Activated CD4-positive, alpha-beta T cell treated with anti-CD3 and anti-CD28 coated beads, Interleukin-2, amount 50 U/mL, for 24 hours (primary cell): ENCODE measurements at places on chromosomes 2 and 18.

DNA sequence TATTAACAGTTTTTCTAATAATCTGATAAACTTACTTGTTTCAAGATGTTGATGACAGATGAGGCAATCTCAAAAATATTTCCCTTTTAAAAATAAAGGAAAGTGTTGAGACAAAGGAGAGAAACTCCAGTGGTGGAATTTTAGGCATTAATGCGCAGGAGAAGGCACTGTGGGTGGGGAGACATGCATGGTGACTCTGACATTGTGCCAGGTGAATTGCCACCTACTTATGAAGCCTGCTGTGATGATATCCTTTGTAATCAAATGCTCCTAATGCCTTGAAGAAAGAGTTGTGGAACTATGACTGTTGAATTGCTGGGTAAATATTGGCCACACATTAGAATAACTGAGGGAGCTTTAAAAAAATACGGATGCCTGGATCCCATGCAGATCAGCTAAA lies 101.4 kb downstream of the PLA2R1 start:
- no peak for DNase-seq

GRCh38 chr2:201985728-201986462 lies 47.8 kb upstream of the FZD7 start:
- DNase-seq, result no peak

- no peak for DNase-seq
Observed at GRCh38 chr2:233084488-233084887, 24.3 kb downstream of the INPP5D start.

- peak; percentile 39 for DNase-seq
Observed at GRCh38 chr2:160269803-160270570, 69.9 kb upstream of the ITGB6 start.

- DNase-seq, result no peak
Observed at GRCh38 chr18:62486290-62486964, 36.4 kb upstream of the ZCCHC2 start.

DNA sequence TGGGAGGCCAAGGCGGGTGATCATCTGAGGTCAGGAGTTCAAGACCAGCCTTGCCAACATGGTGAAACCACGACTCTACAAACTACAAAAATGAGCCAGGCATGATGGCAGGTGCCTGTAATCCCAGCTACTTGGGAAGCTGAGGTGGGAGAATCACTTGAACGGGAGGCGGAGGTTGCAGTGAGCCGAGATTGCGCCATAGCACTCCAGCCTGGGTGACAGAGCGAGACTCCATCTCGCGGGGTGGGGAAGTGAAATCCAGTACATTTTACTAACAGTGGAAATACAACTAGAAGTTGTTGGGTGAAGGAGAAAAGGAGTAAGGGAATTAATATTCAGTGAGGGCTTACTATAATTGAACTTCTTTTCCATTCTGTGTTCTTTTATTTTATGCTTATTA lies 13.2 kb upstream of the ENOSF1 start:
- no peak for DNase-seq

- no peak for DNase-seq
Observed at GRCh38 chr2:206218156-206218555, 56.3 kb upstream of the ZDBF2 start.

DNA sequence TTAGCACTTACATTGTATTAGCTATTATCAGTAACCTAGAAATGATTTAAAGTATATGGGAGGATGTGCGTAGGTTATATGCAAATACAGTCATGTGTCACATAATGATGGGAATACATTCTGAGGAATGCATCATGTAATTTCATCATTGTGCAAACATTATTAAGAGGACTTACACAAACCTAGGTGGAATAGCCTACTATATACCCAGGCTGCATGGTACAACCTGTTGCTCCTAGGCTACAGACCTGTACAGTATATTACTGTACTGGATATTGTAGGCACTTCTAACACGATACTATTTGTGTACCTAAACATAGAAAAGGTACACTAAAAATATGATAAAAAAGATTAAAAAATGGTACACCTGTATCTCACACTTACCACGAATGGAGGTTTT lies 7.9 kb downstream of the RIF1 start:
- DNase-seq, result no peak

GRCh38 chr2:197672371-197672893 lies 3.0 kb downstream of the RFTN2 start:
- no peak for DNase-seq

DNA sequence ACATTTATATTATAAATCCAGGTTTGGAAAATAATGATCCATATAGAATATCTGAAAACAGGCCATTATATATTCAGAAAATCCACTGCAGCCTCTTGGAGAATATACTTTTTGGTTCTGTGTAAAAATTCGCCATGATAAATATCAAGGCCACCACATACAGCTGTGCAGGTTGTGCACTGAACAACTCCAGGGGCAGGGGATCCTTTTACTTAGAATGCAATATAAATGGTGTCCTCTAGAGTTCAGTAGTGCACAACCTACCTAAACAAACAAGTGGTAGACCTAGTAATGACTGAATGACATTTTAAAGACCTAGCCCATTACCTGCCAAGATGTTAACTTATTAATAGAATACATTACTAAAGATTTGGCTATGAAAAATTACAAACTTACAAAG lies 22.4 kb downstream of the MOGAT1 start:
- no peak for DNase-seq

- DNase-seq, result no peak
Observed at GRCh38 chr2:195575879-195576401, 81.1 kb upstream of the SLC39A10 start.

GRCh38 chr2:101398116-101398821 lies 11.0 kb upstream of the CREG2 start:
- DNase-seq, result no peak

DNA sequence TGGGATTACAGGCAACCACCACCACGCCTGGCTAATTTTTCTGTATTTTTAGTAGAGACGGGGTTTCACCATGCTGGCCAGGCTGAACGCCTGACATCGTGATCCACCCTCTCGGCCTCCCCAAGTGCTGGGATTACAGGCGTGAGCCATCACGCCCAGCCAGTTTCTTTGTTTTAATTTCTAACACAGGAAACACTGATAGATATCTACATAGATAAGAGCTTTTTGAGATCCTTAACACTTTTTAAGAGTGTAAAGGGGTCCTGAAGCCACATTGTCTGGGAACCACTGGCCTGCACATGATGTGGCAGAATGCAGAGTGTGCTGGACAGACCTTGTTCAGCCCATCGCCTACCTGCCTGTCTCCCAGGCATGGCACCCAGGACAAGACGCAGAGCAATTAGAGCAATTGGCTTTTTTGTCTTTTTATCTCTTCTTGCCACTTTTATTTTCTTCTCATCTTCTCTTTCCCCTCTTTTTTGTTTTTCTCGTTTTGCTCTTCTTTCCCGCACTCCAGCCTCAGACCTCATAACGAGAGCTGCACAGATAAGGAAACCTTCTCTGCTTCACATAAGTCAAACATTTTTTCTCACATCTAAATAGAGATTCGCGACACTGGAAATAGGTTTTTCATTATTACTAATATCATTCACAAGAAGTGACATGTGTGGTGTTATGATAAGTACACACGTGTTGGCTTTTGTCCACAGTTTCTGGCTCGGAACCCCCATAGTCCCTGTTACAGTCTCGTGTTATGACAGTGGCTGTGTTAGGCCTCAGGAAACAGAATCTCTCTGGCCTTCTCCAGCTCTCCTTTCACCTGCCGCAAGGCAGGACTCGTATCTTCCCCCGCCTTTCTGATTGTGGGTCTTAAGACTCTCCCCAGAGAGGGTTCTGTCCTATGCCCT lies 25.2 kb upstream of the GPR55 start:
- no peak for DNase-seq

DNA sequence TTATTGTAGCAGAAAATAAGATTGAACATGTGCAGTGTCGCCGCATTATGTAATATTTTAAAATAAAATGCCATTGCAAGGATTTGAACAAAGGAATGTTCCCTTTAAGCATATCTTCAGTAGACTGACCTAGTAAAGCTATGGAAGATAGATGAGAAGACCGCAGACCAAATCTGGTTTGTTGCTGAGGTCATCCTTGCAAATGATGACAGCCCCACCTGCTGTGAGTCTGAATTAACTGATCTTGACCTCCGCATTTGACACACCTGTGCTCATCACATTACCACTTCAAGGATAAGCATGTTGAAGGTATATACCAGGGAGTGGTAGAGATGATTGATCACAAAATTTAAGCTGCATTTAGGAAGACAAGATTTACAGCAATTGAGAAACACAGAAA lies 96.2 kb downstream of the NYAP2 start:
- DNase-seq, result no peak

DNA sequence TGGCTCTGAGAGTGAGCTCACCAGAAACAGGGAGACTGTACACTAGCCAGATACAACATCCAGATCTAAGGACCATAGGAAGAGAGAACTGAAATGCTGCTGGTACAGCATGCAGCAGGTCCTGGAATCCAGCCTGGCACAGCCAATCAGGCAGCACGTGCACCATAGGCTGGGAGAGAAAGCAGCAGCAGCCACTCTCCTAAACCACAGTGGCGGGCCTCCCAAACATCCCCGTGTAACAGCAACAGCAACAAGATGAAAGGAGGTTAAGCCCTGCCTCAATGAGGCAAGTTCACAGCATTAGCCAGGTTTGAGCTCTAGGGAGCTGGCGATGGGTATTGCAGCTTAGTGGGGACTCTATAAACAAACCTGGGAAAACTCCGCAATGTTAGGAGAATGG lies 192.0 kb downstream of the EPHA4 start:
- no peak for DNase-seq

DNA sequence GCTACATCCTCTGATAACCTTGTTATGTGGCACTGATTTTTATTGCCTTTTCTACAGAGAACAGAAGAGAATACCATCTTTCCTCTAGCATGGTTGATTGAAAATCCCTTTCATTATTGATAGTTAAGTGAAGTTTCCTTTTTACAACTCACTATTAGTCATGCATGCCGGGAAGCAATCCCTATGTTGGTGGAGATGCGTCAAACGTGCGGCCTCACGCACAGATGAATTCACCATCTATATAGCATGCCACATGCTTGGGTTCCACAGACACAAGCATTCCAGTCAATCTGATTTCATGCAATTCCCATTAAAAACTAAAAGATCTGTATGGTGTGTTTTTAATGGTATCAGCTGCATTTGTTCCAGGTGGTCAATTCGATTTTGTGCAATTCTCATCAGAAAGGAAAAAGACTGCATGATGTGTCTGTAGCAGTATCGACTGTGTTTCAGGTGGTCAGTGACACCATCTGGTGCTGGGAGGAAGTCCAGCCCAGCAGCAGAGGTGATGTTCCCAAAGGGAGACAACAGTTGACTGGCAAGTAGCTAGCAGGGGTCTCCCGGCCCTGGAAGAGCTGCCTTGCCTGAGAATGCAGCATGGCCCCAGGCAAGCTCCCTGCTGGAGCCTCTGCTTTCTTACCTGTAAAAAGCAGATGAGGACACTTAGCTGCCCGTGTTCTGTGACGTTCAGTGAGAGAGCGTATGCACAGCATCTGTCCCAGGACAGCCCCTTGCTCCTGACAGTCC lies 151.3 kb upstream of the NCK2 start:
- no peak for DNase-seq

GRCh38 chr2:100350661-100351185 lies 28.4 kb upstream of the LONRF2 start:
- no peak for DNase-seq

- no peak for DNase-seq
Observed at GRCh38 chr2:102130647-102130991, 11.9 kb upstream of the IL1R1 start.

DNA sequence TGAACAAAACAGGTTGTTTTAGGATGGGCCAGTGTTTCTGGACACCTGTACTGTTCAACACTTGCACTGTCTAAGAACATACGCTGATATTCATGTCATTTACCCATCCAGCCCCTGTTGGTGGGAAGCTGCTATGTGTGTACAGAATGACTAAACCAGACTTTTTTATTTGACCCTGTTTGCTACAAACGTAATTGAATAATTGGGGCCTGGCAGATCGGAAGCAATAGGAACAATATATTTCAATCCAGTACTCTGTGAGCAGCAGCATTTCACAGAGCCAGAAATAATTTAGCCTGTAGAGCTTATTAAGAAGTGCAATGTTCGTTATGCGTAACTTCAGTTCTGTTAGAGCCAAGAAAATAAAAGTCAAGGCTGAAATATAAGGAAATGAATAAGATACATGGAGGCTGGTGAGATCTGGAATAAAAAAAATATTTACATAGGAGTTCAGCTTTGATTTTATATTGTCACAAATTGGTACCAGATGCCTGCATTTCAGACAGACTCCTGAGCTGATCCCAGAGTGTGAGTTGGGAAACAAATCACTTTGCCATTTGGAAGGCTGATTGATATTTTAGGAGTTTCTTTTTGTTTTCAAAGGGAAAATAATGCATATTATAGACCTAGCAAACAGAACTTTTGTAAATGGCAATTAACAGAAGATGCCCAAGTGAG lies 19.7 kb downstream of the CABLES1 start:
- no peak for DNase-seq

- DNase-seq, result no peak
Observed at GRCh38 chr18:22084547-22084946, 84.8 kb upstream of the GATA6 start.

- no peak for DNase-seq
Observed at GRCh38 chr2:47221946-47222345, 66.8 kb upstream of the STPG4 start.

GRCh38 chr18:59986139-59986538 lies 86.3 kb downstream of the PMAIP1 start:
- DNase-seq, result no peak

DNA sequence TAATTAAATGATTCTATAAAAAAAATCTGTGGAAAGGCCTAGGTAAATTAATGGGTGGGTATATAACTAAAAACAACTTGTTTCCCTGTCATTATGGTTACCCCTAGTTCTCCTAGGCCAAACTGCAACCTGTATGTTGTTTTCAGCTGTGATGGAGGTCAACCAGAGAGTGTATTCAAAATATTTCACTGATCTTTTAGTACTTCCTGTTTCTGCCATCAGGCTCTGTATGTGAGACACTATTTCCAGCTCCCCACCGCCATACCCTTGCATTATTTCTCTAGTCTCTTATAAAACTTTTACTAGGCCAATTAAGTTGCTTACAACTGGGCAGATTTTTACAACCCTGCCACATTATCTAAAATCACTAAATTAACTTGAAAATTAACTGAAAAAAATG lies 21.0 kb upstream of the CDKL4 start:
- DNase-seq, result no peak

GRCh38 chr2:10892316-10892715 lies 19.4 kb upstream of the KCNF1 start:
- DNase-seq, result no peak

DNA sequence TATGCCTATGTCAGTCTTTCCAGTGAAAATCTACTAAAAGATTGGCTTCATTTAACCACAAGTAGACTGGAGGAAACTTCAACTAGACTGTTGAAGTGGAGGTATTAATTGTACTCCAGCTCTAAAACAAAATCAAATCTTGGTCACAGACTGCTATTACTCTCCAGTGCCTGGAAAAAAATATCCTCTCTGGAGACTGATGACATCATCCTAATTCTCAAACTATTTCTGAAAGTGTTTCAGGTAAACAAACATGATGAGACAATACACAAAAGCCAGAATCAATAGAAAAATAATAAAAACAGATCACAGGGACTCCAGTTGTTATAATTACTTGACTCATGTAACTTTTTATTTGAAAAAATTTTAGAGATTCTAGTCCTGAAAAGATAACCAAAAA lies 87.7 kb upstream of the MYO3B start:
- no peak for DNase-seq
